EH (cell line): ENCODE measurements at places on chromosomes 7 and 10.
A peak's percentile ranks its signal among the peaks of the same experiment; 100 is the strongest.

DNA sequence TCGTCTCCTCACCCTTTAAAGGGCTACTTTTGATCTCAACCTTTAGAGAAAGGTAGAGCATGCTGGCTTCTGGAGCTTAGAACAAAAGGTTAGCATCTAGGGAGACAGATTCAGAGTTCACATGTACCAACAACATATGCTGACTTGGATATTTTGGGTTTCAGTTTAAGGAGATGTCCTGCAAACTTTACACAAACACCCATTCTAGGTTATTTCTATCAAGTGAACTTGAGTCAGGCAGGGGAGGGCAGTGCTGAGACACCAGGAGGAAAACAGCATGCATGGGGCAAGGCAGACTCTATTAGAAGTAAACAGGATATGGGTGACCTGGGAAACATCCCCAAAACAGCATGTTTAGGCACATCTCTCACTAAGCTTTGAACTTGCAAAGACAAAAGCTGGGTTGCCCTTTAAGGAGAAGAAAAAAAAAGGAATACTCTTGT lies 43.8 kb downstream of the ARL4A start:
- peak; percentile 4 for DNase-seq

DNA sequence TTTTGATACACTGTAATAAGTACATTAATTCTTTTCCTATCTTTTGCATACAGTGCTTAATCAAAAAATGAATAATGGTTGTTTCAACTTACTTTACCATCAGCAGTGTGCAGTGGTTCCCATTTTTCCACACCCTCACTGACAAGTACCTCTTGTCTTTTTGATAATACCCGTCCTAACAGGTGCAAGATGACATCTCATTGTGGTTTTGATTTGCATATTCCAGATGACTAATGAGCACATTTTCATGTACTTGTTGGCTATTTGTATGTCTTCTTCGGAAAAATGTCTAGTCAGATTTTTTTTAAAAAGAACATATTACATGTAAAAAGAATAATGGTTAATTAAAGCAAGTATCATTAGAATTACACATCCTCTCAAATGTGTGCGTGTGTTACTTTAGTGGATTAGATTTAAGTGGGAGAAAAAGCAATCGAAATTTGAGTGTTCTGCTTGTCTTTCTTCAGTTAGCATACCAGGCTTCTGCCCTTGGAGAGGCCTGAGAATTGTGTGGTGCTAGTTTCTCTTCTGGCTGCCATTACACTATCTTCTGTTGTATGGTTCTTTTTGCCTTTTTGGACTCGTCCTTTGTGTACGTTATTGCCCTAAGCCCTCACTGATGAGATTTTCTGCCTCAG lies 291.2 kb downstream of the AUTS2 start:
- DNase-seq, result no peak

GRCh38 chr7:12674861-12675260 lies 12.6 kb upstream of the ARL4A start:
- peak; percentile 50 for DNase-seq

DNA sequence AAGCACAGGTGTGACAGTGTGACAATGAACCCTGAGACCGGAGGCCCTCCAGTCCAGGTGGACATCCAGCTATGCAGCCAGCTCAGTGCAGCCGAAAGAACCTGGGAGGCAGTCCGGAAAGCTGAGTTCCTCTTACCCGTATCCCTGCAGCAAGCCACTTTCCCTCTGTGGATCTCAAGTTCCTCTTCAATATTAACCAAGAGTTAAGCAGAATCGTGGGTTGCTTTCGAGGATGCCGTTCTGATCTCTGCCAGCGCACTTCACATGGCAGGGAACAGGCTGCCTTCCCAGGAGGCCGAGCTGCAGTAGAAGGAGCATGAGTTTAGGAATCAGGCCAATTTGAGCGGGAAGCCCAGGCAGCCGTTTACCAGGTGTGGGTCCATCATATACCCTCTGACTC lies 591.6 kb downstream of the SDK1 start:
- DNase-seq, result no peak

DNA sequence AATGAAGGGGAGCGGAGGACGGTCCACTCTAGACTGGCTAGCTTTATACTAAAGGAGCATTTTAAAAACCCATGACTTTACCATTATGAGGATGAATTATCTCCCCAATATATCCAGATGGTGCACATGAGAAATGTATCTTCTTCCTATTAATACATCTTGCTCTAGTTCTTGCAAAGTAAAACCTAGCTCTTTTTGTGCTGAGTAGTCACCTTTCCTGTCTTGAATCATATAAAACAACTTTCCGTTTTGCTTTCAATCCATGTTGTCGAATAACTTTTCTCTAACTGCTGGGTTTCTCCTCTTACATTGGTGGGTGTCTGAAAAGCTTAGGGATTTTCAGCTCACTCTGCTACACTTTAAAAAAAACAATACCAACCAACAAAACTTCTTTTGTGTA lies 96.3 kb upstream of the TAC1 start:
- no peak for DNase-seq

DNA sequence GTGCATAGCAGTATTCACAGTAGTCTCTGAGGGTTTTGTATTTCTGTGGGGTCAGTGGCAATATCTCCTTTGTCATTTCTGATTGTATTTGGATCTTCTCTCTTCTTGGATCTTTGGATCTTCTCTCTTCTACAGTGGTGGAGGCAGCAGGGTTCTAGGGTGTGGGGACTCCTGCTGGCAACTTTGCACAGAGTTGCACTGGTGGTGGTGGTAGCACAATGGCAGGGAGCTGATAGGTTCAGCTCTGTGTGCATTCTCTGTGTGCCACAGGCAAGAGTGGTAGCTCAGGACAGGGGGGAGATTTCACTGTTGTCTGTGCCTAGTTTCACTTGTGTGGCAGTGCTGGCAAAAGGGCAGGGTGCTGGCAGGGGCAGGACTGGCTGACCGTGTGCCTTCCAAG lies 35.1 kb upstream of the PRSS37 start:
- no peak for DNase-seq

DNA sequence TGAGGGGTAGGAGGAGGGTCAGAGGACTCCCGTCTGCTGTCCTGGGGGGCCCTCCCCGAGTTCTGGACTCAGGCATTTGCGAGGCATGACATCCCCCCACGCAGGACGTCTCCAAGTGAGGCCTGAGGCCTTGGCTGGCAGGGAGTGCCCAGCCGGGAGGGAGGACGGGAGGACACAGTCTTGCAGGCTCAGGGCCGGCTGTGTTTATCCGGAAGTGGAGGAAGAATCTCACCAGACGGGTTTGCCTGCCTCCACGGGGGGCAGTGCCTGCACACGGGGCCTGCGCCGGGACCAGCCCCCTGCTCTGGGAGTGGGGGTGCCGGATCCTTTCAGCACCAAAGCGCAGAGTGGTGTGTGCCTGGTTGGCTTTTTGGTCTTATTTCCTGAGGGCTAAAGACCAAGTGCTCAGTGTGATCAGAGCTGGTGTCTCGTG lies 10.9 kb downstream of the PWWP2B start:
- peak; percentile 60 for DNase-seq

- peak; percentile 22 for DNase-seq
These were observed 196.2 kb upstream of the AGK start for GRCh38 chr7:141355032-141355431.

DNA sequence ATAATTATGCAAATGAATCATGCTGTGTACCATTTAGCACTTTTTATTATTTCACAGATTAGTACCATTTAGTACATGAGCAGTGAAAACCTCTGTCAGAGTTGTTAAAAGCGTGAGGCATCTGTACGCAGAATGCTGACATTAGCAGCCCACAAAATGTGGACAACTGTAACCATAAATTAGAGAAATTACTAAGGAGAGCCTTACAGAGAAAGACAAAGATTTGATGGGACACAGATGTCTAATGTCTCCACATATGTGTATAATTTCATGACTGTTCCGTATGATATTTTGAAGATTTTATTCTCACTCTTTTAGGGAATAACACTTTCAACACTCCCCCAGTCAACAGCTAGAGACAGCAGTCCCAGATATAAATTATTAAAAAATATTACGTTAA lies 414.0 kb upstream of the ANKRD30A start:
- DNase-seq, result no peak

DNA sequence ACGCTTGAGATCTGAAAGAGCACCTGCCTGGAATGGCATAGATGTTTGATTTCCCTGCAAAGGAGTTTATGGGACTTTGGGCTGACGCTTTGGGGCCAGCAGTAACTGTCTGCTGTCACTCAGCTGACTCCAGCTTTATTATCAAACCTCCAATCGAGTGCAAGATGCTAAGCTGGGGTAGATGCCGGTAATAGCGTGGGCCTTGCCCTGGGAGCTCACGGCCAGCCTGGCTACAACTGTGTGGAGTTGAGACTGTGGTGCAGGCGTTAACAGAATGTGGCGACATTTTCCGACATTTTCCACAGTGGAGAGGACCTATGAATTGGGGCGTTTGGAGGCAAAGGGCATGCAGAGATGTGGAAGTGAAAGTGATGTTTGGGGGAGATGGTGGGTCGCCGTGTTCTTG lies 1.3 kb downstream of the CHST12 start:
- DNase-seq, result no peak

DNA sequence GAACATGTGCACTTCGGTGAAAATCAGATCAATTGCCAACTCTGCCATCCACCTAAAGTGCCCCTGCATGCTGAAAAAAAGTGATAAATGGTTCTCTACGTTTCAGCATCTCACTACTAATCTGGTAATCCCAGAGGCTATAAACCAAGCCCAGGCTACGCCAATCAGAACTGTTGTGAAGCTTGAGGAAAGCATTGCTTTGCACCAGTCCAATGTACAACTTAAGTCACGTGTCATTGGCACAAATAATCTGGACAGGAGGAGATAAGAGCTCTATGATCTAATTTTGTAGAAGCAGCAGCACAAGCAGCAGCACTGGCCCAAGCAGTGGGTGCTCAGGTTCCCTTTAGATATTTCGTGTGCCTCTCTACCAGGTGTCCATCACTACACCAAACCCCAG lies 4.4 kb upstream of the EGR2 start:
- no peak for DNase-seq

DNA sequence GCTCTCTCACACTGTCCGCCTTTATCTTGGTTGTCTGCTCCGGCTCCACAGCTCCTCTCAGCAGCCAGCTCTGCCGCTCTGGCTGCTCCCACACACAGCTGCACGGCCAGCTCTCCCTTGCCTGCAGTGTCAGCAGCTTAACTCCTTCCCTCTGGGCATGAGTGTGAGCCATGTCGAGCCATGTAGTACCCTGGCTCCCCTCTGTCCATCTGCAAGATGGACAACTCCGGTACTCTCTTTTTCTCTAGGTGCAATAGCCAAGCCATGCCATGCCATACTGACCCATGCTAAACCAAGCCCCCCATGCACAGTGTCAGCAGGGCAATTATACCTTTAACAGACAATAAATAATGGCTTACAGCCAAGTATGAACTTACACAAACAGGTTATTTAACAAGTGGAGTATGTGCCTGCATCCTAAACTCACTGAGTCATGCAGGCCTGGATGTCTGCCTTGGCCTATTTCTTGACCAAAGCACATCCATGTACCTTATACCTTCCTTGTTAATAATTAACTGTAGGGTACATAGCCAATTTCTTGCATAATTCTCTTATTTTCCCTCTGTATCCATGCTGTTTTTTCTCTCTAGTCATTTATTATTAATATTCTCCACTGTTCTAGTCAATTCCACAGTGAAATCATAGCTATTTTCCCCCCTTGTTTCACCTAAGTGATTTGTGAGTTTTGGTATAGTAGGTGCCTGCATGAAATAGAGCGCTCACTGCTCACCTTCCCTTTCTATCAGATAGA lies 170.9 kb downstream of the CDK14 start:
- no peak for DNase-seq

DNA sequence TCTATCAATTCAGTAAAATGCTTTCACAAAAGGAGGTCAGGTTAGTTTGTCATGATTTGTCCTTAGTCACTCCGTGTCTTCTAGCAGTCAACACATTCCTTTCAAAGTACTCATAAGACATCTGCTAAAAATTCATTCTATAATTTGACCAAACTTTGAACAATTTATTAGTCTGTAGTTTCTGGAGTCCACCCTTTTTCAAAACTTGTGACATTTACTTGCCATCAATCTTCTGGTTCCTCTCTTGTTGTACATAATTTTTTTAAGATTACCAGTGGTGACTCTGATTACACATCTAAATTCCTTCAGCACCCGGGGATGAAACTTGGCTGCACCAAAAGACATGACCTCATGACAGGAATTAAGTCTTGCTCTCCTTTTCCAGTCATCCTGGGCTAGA lies 130.1 kb downstream of the NEBL start:
- no peak for DNase-seq

DNA sequence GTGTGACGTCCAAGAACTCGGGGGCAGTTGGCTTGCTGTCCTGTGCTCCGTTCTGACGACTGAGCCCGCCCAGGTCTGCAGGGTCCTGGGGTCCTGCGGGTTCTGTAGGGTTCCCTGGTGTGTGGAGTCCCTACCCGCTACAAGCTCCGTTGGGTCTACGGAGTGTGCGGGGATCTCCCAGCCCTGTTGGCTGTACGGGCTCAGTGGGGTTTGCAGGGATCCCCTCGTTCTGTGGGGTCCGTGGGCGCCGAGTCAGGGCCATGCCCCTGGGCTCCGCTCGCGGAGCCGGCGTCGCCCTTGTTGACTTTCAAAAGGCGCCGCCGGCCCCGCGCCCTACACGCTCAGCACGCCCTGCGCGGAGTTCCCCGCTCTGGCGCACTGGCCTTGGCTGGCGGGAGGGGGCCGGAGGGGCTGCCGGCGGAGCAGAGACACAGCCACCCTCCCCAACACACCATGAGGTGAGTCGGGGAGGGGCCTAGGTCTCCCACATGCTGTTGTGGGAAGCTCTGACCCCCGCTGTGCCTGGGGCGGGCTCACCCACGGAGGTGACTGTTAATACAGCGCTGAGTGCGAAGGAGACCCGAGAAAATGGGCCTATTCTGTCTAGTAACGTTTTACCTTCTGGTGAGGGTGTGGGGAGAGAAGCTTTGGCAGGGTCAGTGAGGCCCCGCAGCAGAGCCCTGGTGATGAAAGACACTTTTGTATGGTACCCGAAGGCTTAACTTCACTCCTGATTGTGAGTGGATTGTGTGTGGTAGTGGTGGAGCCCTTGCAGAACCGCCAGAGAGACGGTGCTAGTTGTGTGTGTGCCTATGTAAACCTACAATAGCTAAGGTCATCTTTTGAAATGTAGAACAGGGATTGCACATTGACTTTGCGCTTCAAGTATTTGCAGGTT lies 8.1 kb downstream of the TASOR2 start:
- peak; percentile 25 for DNase-seq

DNA sequence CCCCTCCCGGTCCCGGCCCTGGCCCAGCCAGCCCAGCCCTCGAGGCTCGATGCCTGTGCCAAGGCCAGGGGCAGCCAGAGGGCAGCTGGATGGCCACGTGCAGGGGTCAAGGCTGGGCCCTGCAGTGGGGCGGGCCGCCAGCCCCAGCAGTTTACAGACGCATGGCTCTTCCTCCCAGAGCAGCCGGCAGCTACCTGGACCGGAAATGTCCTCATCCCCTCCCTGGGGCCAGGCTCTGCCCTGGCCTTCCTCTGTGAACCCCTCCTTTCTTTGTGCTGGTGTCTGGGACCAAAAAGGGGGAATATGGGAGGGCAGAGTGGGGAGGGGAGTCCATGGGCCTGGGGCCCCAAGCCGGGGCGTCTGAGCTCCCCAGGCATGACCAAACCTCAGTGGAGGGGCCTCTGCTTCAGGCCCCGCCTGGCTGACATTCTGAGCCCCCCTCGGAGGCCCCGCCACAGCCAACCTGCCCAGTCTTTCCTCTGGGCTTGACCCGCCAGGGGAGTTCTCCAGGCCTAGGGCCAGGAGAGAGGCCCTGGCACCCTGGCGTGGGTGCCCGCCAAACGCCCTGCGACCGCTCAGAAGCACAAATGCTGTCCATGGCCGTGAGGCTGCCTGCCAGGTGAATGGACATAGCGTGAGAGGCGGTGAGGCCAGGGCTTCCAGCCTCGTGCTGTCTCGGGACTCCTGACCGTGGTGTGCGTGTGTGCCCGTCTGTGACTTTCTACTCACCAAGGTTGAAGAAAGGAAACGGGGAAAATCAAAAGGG lies 24.7 kb upstream of the AMZ1 start:
- no peak for DNase-seq
